Right lung (tissue), 10 donors: ENCODE measurements at places on chromosomes 5 and 9. TPM values are rescaled to one million over a fixed set of nuclear protein-coding genes. Genes with fewer than 3 reads are reported as not detected.

- peak; percentile 79 for DNase-seq
These were observed 12.2 kb upstream of the OR13J1 start for GRCh38 chr9:35882263-35882848.

TRIM41 gene
- polyA plus RNA-seq, result 22.2 TPM

DNA sequence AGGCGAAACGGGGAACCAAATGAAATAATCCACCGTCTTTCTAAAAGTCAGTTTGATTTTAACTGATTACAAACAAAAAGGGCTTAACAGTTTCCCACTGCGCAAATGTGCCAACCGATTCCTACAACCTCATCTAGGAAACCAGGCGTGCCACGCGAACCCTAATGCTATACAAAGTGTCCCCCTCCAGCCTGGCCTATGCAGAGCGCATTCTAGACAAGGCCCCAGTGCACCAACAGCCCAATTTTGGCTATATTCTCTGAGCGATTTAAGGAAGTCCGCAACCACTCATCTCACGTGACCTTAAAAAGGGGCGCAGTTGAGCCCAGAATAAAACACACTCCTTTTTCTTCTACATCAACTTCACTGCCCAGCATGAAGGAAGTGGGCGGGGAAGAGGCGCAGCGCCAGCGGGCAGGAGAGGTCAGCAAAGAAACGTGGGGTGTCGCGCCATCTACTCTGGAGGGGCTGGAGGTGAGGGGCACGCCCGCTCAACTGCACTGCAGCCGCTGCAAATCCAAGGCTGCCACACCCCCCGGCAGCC, 779 bp downstream of the FAM13B start:
- DNase-seq, result no peak

- DNase-seq, result peak; percentile 33
These were observed 1767.7 kb downstream of the EFNA5 start for GRCh38 chr5:105903069-105903468.

SLC27A6 gene
- polyA plus RNA-seq, result 6.0 TPM

DNA sequence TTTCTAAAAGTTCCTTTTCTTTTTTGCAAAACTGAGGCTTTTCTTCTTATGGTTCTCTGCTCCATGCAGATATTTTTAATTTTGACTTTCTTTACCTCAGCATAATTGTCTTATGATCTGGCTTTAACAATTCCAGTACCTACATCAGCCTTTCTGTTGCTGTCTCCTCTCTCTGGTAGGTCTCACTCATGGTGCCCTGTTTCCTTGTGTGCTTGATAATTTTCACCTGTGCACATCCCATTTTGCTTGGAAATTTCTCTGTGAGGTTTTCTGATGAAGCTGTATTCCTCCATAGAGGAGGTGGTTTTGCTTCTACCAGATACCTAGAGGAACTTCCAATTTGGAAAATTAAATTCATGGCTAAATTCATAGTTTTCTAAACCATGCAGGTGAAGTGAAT, 2.3 kb upstream of the HSD17B3 start:
- DNase-seq, result no peak

MYOZ3 gene
- polyA plus RNA-seq, result 13.3 TPM

GRCh38 chr5:84299959-84300358, 84.7 kb downstream of the EDIL3 start:
- no peak for DNase-seq

RAI14 gene
- 62.8 TPM for polyA plus RNA-seq

- no peak for DNase-seq
These were observed 248.0 kb upstream of the GAS1 start for GRCh38 chr9:87195306-87195705.

EGFL7 gene
- 85.7 TPM for polyA plus RNA-seq

- no peak for DNase-seq
These were observed 14.0 kb upstream of the EGFL7 start for GRCh38 chr9:136648751-136649150.

DNA sequence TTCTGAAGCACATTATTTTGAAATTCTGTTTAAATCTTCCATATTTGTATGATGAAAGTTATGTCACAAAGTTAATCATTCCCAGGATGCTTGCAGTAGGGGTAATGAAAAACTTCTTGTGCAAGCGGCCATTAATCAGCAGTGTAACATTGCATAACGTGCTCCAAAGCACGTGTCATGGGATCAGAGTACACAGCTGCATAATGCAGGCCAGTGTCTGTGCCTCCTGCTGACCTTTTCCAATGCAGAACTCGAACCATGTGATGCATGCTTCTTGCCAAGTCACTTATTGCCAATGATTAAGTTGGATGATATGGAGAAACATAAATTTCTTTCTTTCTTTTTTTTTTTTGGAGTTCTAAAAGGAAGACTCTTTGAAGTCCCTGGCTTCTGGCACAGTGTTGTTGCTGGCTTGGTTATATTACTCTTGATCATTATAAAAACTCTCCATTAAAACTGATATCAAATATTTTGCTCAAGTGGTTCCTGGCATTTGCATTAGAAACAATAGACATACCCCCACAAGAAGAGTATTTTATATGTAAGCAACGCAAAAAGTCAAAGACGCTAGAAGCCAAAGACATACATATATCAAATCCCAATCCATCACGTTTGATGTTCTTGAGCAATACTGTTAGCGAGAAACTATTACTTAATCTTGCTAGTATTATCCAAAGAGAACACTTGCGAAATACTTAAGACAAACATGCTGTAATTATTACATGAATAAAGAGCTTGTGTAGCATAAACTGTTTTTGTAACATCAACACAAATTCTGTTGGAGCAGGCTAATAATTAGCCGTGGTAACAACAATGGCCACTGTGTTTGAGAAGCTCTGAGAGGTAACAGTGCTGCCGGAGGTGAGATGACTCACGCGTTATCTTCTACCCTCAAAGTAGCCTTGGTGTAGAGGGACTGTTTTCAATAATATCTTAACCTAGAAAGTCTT, 164.2 kb downstream of the AUH start:
- peak; percentile 97 for DNase-seq

- DNase-seq, result no peak
These were observed 19.2 kb upstream of the PITX1 start for GRCh38 chr5:135053278-135053677.
